Pulmonary artery endothelial cell (primary cell): ENCODE measurements at places on chromosomes 7 and 10.

DNA sequence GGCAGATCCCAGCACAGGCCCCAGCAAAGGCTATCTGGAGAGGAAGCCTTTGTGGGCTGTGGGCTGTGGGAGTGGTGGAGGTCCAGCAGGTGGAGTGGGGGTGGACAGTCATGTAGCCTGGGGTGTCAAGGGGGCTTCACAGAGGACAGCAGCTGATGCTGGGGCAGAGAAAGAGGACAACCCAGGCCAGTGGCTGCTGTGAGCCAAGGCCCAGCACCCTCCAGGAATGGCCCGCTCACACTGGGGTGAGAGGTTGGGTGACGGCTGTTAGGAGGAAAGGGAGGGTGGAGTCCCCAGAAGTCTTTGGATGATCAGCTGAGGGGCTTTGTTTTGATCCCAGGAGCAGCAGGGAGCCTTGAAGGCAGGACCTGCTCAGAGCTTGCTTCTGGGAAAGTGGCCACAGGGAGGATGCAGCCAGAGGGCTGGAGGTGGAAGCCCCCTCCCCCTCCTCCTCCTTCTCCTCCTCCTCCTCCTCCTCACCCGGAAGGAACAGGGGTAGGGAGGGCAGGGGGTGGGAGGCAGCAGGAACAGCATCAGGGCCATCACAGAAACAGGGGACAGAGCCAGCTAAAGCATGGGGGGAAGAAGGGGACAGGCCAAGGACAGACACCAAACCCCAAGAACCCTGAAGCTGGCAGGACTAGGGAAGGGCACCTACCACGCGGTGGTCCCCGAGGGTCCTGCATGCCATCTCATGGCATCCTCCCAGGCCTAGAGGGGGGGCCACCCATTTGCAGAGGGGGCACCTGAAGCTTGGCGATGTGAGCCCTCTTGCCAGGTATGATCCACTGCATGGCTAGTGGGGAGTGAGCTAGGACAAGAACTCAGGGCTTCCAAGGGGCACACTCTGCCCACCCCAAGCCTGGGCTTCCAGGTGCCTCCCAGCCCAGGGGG is 144.9 kb downstream of the GRID1 start:
- DNase-seq = no peak

GRCh38 chr10:115129752-115130151 is 36.6 kb downstream of the ATRNL1 start:
- DNase-seq = no peak

GRCh38 chr7:15389073-15389472 is 172.7 kb downstream of the AGMO start:
- no peak for DNase-seq

- DNase-seq = no peak
Observed at GRCh38 chr10:61903928-61904344, 2.4 kb downstream of the ARID5B start.

DNA sequence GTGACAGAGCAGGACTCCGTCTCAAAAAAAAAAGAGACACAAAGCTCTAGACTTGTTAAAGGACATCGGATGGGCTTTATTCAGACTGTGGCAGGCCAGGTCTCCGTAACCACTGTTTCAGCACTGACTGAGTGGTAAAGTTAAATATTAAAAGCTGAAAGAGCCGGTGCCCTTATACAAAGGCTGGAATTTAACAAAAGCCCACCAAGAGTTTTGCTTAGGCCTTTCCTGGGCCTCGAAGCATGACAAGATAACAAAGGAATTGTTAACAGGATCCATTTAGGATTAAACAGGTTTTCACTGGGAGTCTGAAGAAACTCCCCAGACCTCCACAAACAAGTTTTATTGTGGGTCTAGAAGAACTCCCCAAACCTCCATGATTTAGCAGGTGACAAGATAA is 727.8 kb downstream of the TYW1 start:
- DNase-seq = no peak

GRCh38 chr10:93938140-93938539 is 44.4 kb downstream of the SLC35G1 start:
- DNase-seq = no peak

- DNase-seq = no peak
Observed at GRCh38 chr7:66737667-66738066, 2.9 kb upstream of the RABGEF1 start.

DNA sequence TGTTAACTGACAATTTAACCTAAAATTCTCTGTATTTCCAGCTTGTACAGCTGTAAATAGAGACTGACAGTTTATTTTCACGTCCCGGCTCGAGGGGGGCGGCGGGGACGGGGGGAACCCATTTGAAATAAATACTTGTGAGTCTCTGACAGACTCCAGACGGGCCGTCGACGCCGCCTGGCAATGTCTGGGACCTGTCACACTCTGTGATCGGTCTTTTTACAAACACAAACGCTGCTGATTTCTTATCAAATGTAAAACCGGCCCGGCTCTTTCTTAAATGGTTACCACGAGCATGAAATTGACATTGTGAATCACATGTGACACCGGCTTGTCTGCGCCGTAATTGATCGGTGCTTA is 57.0 kb downstream of the UNCX start:
- no peak for DNase-seq

DNA sequence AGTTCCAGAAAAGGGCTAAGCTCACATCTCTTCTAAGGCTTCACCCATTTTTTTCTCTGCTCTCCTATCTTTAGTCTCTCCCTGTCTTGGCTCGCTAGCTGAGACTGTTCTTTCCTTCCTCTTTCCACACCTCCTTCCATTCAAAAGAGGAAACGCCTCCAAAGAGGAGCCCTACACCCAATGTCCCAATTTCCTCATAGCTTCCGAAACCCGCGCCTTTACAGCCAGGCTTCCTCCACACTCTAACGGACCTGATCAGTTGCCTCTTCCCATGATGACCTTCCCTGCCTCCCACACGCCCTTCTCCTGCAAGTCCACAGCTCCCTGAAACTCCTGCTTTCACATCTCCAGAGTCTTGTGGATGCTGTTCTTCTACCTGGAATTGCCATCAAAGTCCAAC is 71.7 kb downstream of the COBL start:
- no peak for DNase-seq

DNA sequence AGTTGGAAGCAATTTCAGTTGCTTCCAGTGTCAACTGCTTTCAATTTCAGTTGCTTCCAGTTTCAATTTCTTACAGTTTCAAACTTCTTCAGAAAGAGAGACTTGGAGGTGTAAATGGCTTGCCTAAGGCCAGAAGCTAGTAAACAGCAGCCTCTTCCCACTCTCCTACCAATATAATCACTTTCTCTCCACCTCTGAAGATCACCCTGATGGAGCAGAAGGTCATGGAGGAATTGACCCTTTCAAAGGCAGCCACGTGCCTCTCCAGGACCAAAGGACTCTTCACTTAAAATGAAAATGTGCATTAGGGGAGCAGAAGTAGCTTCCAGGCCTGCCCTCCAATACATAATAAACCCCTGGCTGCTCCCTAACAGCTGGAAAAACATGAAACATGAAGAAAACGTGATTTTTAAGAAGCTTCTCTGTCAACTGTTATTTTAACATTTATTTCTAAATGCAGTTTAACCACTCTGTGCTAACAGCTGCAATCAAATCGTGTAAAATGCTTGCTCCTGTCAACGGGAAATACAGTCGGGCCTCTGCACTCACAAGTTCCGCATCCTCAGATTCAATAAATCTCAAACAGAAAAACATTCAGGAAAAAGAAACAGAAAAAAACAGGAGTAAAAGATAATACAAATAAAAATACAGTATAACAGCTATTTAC is 1020.6 kb downstream of the XPNPEP1 start:
- no peak for DNase-seq

DNA sequence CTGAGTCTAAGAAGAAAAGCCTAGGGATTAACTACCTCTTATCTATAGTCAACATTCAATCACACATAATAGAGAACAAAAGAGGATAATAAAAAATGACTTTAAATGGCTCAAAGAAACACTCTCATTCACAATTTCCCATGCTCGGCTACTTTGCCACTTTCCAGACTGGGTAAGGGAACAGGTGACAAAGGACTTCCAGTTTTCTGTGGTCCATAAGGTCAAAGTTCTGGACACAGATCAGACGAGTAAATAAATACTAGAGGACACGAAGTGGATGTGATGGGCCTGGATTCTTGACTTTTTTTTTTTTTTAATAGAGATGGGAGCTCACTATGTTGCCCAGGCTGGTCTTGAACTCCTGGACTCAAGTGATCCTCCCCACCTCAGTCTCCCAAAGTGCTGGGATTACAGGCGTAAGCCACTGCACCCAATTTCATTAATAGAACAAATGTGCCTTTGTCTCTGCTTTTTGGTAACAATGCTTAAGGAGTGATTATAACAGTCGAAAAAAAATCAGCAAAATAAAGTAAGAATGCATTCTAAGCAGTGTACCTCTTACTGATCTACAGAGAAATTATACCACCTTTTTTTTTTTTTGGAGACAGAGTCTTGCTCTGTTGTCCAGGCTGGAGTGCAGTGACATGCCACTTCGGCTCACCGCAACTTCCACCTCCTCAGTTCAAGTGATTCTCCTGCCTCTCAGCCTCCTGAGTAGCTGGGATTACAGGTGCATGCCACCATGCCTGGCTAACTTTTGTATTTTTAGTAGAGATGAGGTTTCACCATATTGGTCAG is 70.6 kb downstream of the WAPL start:
- DNase-seq = no peak

GRCh38 chr7:111638078-111638477 is 75.8 kb upstream of the IMMP2L start:
- DNase-seq = no peak

DNA sequence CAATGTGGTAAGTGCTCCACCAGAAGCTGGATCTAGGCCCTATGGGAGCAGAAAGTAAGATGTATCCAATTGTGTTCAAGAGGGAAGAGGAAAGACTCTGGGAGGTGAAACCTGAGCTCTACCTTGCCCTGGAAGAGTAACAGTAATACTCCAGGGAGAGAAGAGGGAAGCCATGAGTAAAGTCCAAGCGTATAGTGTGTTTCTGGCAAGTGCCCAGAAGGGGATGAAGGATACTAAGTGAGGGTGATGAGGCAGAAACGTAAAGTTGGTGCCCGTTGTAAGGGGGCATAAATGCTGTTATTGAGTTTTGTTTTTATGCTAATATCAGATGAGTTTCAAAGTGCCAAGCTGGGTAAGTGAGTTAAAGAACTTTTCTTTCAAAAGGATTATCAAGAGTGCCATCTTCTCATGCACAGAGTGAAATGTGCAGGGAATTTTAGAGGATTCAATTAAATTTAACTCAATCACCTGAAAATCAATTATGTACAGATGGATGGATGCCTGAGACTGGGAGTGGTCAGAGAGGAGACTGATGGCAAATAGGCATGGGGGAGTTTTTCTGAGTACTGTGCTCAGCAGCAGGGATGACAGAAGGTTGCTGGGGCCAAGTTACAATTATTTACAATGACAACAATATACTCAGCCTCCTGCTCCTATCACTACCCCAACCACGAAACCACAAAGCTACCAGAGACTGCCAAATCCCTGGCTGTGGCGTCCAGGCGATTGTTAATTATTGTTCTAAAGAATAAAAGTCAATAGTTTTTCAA is 123.3 kb upstream of the LAMB4 start:
- DNase-seq = no peak

- DNase-seq = no peak
Observed at GRCh38 chr10:27241010-27241651, 534 bp upstream of the ACBD5 start.

DNA sequence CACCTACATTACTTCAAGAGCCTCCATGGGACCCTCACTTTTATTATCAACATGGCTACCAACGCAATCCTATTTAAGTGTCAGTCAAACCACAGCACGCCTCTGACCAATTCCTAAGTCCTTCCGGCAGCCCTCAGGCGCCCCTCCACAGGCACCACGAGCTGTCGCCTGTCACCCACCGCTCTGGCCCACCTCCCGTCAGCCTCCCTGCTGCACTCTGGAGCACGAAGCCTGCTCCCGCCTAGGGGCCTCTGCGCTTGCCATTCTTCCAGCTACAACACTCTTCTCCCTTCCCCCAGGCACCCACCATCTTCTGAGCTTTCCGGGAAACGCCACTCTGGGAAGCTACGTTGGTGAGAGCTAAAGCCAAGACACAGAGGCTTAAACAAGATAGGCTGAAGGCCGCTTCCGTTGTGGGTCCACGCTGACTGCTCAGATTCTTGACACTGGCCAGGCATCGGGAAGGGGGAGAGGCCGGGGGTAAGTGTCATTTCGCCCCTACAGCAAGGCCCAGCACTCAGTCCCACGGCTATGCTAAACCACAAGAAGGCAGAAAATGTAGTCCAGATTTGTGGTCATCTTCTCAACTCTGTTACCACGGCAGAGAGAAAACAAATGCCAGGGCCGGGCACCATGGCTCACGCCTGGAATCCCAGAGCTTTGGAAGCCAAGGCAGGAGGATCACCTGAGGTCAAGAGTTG is 56.7 kb downstream of the GNA12 start:
- no peak for DNase-seq

DNA sequence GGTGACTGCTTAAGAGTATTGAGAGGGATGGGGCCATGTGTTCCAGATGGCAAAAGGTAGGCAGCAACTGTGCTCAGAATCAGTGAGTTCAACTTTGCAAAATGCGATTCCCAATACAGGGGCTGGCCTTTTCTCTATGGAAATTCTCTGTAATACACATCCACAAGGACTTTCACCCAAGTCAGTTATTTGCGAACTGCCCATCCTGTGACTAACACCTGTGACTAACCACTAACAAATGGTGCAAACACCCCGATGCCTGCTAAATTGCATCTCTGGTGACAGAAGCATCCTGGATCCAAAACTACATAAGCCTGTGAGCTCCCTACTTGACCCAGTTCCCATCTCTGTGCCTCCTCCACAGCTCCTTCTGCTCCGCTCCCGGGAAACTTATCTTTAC is 9.0 kb upstream of the CUZD1 start:
- no peak for DNase-seq

DNA sequence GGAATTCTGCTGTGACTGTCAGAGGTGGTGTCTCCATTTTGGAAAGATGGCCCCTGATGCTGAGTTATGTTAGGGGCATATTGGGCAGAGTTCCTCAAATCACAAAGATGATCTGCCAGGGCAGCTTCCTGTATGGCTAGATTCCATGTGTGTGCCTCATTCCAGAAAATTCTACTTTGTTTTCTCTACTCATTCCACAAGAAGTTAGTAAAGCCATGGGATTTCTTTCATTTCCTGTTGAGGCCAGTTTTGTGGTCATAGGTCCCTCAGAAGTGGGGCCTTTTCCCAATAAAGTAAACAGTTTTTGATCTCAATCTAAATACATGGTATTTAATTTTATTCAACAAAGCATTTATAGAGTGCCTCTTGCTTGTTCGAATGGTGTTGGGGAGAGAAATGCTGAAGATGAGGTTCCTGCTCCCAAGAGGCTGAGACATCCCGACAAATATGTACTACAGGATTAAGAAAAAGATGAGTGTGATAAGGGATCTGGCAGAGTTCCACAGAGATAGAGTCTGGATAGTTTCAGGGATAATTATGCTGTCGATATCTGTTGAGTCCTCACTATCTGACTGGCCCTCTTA is 33.0 kb downstream of the MINDY4 start:
- DNase-seq = peak; percentile 45

DNA sequence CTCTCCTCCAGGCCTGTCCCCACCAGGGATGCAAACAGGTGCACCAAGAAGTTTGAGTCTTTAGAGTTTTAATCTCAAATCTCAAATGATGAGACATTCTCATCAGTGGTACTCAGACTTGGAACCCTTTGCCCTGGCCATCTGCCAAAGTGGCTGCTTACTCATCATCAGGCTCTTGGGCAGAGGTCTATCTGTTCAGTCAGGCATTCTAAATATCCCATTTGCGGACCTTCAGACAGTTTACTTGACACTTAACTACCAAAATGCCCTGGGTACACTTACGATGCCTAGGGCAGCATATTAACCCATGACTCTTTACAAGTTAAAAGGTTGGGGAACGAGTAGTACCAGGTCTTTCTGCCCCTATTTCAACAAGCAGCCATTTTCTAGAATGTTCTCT is 61.2 kb upstream of the YAE1 start:
- no peak for DNase-seq

GRCh38 chr7:158323741-158324396 is 263.8 kb downstream of the PTPRN2 start:
- DNase-seq = no peak
